IPS DF 6.9 (cell line): ENCODE measurements at places on chromosomes 4 and X.

DNA sequence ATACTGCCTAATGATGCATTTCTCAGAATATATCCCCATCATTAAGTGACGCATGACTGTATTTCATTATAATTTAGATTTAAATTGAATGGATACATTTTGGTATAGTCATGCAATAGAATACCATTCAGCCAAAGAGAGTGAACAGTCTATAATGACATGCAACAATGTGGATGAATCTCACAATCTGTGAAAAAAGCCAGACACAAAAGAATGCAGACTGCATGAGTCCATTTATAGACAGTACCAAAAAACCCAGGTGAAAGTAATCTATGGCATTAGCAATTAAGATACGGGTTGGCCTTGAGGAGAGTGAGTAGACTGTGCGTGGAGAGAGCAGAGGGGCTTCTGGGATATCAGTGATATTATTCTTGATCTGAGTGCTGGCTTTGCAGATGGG, 239.7 kb upstream of the PGRMC2 start:
- no peaks in the 10 kb centered on the region for H3K27me3 ChIP-seq
- no peak overlapping the region for H3K4me3 ChIP-seq
- DNase-seq: no peak
- no peaks in the 10 kb centered on the region for H3K36me3 ChIP-seq
- no peak overlapping the region for H3K27ac ChIP-seq

DNA sequence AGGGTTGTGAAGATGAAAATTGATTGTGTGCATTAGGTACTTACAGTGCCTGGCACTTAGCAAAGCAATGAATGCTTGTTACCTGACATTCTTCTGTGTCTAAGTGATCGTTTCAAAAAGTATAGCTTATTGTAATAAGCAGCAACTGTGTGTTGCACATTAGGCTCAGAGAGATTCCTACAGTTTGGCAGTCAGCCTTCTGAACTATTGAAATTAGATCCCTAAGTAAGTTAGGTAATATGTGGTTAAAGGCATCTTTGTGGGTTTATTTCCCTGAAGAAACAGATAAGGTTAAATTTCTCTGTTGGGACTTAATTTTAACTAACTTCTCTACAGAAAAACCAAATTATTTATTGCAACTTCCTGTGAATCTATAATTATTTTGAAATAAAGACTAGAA, 93.4 kb downstream of the REPS2 start:
- no peaks in the 10 kb centered on the region for H3K4me1 ChIP-seq
- DNase-seq: no peak

DNA sequence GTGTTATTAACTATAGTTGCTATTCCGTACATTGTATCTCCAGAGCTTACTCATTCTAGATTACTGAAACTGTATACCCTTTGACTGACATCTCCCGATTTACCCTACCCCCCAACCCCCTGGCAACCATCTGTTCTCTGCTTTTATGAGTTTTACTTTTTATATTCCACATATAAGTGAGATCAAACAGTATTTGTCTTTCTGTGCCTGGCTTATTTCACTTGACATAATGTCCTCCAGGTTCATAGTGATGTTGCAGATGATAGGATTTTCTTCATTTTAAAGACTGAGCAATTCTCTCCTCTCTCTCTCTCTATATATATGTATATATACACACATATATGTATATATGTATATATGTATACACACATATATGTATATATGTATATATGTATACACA, 54.6 kb downstream of the CFAP299 start:
- H3K4me3 ChIP-seq: no peak overlapping the region
- H3K4me1 ChIP-seq: no peaks in the 10 kb centered on the region
- H3K36me3 ChIP-seq: no peaks in the 10 kb centered on the region
- no peak for DNase-seq
- H3K27me3 ChIP-seq: no peaks in the 10 kb centered on the region; the same call in 1 of the 2 replicates
- no peak overlapping the region for H3K27ac ChIP-seq

DNA sequence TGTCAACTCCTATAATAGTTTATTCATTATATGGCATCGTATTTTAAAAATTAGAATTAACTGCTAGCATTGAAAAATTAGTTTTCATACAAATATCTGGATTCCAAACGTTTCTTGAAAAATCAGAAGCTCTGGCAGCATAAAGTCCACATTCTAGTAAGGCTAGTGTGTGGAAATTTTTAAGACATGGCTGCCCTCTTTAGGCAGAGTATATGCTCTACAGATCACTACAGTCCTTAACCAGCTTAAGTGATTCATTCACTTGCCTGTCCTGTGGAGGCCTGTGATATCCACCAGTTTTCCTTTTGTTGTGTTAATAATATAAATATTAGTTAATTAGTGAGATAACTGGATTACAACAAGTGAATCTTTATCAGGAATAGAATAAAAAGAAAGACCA, 287.2 kb downstream of the OPHN1 start:
- H3K4me1 ChIP-seq: no peaks in the 10 kb centered on the region
- no peak for DNase-seq
- H3K27ac ChIP-seq: no peak overlapping the region

DNA sequence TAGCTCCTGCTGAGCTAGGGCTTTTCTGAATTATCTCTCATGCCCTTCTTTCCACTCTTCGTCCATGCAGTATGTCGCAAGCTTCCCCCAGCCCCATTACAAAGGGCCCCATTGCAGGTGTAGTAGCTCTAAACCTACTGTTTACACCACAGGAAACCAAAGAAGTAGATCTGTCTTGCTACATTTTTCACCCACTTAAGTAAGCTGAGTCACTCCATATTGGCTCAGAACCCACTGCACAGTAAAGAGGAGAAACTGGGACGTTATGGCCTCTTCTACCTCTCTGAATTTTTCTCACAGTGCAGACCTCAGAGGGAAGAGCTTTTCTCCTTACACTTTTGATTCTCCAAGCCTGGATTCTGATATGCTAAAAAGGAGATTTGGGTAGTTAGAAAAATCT, 200.2 kb downstream of the SMARCA1 start:
- no peak overlapping the region for H3K27ac ChIP-seq
- H3K4me3 ChIP-seq: no peak overlapping the region
- no peak for DNase-seq
- no peaks in the 10 kb centered on the region for H3K36me3 ChIP-seq
- H3K4me1 ChIP-seq: no peaks in the 10 kb centered on the region
- no peaks in the 10 kb centered on the region for H3K27me3 ChIP-seq
